ENCODE measurements at places on chromosomes 5 and 9. TPM values are rescaled to one million over a fixed set of nuclear protein-coding genes. Genes with fewer than 3 reads are reported as not detected.

DNA sequence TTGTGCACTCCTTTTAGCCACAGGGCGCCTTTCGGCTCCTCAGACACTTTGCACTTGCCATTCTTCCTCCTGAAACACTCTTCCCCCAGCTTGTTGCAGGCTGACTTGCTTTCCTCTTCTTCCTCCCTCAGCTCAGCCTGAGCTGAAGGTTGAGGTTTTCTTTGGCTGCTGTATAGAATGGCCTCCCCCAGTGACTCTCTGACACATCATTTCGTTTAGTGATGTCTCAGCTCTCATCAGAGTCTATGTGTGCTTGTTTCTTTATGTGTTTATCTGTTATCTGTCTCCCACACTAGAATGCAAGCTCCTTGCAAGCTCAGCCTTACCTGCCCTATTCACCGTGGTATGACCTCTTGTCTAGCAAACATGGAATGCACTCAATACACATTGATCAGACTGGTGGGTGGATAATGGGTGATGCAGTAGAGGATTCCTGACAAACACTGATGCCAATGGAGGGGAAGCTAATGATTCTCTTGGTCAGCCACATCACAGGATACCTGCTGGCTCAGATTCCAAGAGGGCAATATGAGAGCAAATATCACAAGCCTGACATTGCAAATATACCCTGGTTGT, 112.9 kb upstream of the STC2 start:
- no peak for DNase-seq

GRCh38 chr5:30747412-30747811, 446.1 kb upstream of the CDH6 start:
- no peak for DNase-seq

GRCh38 chr5:17157294-17157693, 60.1 kb upstream of the BASP1 start:
- DNase-seq, result no peak

DNA sequence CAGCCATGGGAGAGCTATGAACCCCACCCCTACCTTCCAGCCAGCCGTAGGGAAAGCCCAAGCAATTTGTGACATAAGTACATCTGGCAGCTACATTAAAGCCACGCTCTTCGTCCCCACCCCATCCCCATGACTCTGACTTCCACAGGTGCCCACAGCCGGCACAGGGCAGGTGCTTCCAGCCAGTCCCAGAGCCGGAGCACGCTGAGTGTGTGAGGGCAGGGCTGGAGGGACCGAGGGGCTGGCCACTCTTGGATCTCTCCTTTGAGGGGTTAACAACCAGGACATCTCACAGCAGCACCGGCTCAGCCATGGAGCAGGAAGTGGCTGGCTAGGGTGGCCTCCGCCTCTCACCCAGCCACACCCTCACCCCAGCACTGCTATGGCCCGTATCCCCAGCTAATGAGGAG, 2.4 kb upstream of the FAM78A start:
- DNase-seq, result no peak

DNA sequence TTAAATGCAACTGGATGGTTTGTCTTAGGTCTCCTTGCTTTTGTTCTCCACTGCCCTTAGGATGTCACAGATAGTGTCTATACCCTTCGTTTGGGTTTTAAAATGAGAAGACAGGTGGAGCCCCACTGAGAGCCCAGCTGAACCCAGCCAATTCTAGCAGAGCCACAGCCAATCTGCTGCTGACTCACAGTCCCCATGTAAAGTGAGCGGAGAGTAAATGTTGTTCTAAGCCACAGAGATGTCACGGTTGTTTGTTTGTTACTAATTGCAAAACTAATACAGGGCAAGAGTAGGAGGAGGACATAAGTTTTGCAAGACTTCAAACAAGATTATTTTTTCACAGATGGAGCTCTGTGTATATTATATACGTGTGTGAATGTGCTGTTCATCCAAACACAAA, 50.5 kb upstream of the AGXT2 start:
- DNase-seq, result no peak

GRCh38 chr9:73531658-73532057, 380.0 kb downstream of the ANXA1 start:
- DNase-seq, result no peak

DNA sequence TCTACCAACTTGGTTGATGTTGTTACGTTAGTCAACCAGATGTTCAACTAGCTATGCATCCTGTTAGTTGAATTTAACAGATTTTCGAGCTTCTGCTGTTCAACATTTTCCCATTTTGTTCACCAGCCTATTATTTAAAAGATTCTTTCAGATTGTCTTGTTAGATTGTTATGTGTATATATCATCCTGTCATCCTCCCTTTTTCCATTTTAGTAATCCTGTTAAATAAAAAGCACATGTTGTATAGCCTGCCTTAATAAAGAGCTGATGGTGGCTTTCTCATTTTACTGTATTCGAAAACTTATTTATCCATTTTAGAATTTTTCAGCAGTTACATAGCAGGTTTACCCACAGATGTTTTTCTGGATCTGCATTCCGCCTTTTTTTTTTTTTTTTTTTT, 4.3 kb downstream of the TMEFF1 start:
- DNase-seq, result no peak

- no peak for DNase-seq
These were observed 292.6 kb upstream of the DAB2 start for GRCh38 chr5:39717176-39717897.

GRCh38 chr5:57306359-57306758, 132.5 kb downstream of the GPBP1 start:
- no peak for DNase-seq

- no peak for DNase-seq
These were observed 866.1 kb downstream of the TLE4 start for GRCh38 chr9:80437825-80438224.

- no peak for DNase-seq
These were observed 151.2 kb upstream of the RUSC2 start for GRCh38 chr9:35338561-35339274.

- DNase-seq, result no peak
These were observed 207.8 kb downstream of the KDM4C start for GRCh38 chr9:6965566-6965965.

- no peak for DNase-seq
These were observed 20.1 kb upstream of the FAT2 start for GRCh38 chr5:151611127-151611775.

DNA sequence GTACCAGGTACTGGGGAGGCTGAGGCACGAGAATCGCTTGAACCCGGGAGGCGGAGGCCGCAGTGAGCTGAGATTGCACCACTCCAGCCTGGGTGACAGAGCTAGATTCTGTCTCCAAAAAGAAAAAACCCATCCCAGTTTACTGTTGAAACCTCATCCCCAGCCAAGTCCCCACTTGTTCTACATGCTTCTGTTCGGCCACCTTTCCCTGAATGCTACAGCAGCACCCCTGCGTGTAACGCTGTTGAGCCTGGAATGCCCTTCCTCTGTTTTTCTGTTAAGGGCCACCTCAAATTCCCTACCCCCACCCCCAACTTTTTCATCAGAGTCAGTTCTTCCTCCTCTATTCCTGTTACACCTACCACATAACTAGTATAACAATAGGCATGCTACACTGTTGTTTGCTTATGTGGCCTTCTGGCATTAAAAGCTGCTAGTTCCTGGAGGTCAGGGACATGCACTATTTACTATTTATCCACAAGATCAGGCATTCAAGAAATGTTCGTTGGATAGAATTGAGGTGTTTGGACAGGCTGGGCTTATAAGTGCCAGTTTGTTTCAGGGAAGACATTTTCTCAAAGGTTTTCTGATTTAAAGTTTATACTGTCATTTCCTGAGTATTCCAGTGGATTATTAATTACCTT, 47.1 kb upstream of the C5orf47 start:
- DNase-seq, result peak; percentile 28

DNA sequence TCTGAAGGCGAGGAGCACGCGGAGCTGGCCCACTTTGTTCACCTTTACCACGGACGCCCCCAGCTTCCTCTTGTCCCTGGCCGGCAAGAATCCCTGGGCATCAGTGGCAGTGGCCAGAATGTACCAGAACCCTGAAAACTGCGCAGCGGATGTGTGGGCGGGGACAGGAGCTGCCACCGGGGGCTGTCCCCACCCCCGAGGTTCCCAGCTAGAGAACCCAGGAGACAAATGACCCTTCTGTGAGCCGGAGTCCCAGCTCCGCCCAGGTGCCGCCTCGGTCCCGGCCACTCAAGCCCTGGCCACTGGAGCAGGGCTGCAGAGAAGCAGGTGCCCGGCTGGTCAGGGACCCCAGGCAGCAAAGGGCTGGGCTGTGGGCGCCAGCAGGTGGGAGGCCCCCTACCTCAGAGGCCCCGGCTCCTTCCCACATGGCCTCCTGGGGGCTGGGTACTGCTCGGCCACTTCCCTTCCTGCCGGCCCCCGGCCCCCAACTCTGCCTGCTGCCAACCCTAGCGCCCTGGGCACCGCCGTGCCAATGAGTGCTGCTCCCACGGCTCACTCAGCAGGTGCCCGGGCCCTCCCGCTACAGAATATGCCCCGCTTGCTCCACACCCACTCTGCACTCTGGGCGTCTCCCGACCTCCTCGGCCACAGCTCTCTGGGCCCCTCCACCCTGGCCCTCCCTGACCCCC, 713 bp downstream of the LCN10 start:
- no peak for DNase-seq

- peak; percentile 32 for DNase-seq
These were observed 475.7 kb upstream of the TNC start for GRCh38 chr9:115593587-115594091.

DNA sequence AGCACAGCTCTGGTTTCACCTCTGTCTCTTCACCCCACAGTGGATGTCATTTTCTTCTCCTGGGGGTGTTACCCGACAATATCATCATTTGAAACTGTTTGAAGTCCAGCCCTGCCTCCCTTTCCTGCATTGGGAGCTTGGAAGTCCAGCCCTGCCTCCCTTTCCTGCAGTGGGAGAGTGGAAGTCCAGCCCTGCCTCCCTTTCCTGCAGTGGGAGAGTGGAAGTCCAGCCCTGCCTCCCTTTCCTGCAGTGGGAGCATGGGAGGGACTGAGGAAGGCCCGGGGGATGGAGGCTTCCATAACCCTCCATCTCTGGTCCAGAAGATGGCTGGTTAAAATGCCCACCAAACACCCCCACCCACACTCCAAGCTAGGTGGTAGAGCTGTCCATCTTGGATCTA, 59.8 kb downstream of the SYK start:
- DNase-seq, result no peak

DNA sequence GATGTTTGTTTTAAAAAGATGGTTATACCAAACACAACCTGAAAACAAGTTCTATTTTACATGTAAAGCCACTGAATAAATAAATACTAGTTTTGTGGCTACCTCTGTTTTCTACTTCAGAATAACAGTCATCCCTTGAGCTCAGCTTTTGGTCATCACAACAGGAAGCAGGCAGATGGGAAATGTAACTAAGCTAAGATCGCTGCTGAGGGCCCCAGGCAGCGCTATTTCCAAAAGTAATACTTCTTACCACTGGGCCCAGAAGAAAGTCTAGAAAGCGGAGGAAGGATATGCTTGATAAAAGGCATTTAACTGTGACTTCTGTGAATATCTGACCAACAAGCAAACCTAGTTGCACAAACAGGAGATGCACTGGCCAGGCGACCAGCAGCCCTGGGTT, 61.4 kb downstream of the SERINC5 start:
- no peak for DNase-seq

- DNase-seq, result no peak
These were observed 87.7 kb downstream of the AUH start for GRCh38 chr9:91273853-91274552.

GRCh38 chr9:38213631-38214299, 144.7 kb upstream of the SHB start:
- DNase-seq, result no peak

GRCh38 chr9:115146581-115147021, 28.6 kb upstream of the TNC start:
- peak; percentile 23 for DNase-seq

- peak; percentile 85 for DNase-seq
These were observed 800 bp upstream of the KCNN2 start for GRCh38 chr5:114360816-114361723.

GRCh38 chr5:79800979-79801827, 111.6 kb downstream of the CMYA5 start:
- DNase-seq, result no peak

GRCh38 chr5:43041110-43041668, 1.1 kb upstream of the ANXA2R start:
- DNase-seq, result no peak

GRCh38 chr5:150374651-150375050, 17.2 kb downstream of the TCOF1 start:
- DNase-seq, result no peak

- DNase-seq, result no peak
These were observed 29.8 kb downstream of the HMGCR start for GRCh38 chr5:75366787-75367186.

GRCh38 chr5:155091768-155092717, 78.5 kb downstream of the KIF4B start:
- no peak for DNase-seq

GRCh38 chr9:124486778-124487259, 20.4 kb downstream of the NR5A1 start:
- DNase-seq, result no peak

DNA sequence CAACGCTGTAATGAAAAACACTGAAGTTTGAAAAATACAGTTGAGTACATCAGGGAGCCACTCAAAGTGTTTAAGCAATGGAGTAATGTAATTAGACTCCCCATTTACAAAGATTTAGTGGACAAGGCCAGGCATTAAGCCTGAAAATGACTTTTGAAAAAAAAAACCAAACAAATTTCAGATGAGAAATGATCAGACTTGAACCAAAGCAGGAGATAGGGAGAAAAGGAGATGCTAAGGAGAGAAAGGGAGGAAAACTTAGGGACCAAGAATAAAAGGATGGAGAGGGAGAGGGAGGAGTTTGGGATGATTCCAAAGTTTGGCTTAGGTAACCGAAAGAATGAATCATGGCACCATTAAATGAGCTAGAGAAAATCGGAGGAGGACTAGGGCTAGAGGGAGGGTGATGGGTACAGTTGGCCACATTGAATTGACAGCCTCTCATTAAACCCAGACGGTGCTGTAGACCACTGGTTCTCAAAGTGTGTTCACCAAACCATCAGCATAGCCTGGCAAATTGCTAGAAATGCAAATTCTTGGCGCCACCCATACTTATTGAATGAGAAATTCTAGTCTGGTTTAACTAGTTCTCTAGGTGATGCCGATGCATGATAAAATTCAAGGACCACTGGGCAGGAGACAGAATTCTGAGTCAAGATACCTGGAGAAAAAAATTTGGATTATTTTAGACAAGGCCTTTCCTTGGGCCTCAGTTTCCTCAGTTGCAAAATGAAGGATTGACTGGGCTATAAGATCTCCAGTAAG, 6.2 kb upstream of the CPEB4 start:
- no peak for DNase-seq

- DNase-seq, result no peak
These were observed 40.7 kb downstream of the CNTRL start for GRCh38 chr9:121115466-121115865.

GRCh38 chr5:122775550-122776542, 966 bp downstream of the SNX2 start:
- DNase-seq, result peak; percentile 72

The PRRC2B gene
- 227 TPM for total RNA-seq

The CAMK4 gene
- 4.7 TPM for total RNA-seq

The TDRD7 gene
- total RNA-seq, result 15.0 TPM

The CATSPER3 gene
- total RNA-seq, result 1.4 TPM

The C5 gene
- 4.6 TPM for total RNA-seq

The PBX3 gene
- 23.6 TPM for total RNA-seq

The CAMK2A gene
- total RNA-seq, result 0.28 TPM

The CD274 gene
- 5.0 TPM for total RNA-seq

The TAF11L8 gene
- not detected for total RNA-seq

The PRR7 gene
- total RNA-seq, result 5.5 TPM

The ALAD gene
- total RNA-seq, result 35.4 TPM

The FAM221B gene
- not detected for total RNA-seq

The PCDHA1 gene
- 0.13 TPM for total RNA-seq

The DNM1 gene
- total RNA-seq, result 22.6 TPM

The CD72 gene
- total RNA-seq, result 7.1 TPM

The ZDHHC11B gene
- total RNA-seq, result 5.4 TPM

Data from kidney (tissue), 22 donors.